ENCODE measurements at places on chromosomes 12 and 14.

DNA sequence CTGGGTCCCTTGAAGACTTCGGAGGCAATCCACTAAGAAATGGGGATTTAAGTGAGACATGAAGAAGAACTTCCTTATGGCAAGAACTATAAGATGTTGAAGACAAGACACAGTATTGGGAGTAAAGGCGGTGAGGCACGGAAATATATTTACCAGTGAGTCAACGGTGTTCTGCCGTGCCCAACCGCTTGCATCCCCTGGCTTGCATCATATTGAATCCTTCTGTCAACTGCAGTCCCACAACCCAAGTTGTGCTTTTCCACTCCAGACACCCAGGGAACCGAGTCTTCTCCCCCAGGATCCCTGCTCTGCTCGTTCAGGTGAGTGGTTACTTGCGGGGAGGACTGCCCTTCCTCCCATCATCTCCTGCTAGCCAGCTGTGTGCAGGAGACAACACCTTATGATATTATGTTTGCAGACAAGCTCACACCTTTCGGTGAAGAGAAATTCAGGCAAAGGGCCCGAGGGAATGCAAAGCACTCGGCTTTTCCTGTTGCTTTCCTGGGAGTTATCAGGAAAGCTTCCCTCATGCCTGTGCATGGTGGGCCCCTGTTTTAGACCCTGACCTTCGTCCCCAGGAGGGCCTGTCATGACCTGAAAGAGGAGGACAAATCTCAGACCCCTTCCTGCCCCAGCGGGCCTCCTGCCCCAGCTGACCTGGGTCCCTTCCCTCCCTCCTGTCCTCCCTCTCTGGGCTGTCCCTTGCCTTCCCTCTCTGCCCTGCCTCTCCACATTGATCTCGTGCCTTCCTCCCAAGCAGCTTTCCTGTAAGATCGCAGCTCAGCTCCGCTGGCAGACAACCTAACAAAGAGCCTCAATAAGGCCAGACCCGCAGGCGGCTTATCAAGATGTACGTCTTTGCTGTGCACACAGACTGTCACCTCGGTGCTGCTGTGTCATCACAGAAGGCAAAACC lies 4.3 kb upstream of the LRTM2 start:
- DNase-seq, result no peak

- no peak for DNase-seq
These were observed 196.0 kb downstream of the DACT1 start for GRCh38 chr14:58833634-58834378.

DNA sequence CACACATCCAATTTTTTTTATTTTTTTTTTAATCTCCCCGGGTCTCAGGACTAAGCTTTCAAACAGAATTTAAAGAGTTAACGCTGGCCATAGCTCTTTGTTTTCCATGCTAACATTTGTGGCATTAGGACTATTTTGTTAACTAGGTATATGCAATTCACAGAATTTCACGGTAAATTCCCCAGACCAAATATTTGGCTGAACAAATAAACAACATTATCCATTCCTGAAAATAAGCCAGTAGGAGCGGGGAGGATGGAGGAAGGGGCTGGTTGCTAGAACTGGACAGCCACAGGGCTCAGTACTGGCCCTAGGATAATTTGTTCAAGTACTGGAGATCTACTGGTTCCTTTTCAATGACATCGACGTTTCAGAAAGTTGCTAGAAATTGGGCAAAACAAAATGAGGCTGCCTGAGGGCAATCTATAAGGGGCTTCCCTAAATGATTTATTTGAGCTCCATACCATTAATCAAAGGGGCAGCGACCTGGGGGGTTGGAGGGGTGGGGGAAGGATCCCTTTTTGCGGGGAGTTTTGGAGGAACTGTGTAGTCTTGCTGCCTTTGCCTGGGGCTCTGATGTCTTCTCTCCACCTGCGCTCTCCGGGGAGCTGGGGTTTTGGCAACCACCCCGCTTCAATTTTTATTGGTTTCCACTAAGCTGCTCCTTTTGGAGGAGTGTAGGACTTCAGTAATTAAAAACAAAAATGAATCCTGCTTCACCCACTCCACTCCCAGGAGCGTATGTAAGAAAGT lies 9.0 kb downstream of the BMP4 start:
- no peak for DNase-seq

DNA sequence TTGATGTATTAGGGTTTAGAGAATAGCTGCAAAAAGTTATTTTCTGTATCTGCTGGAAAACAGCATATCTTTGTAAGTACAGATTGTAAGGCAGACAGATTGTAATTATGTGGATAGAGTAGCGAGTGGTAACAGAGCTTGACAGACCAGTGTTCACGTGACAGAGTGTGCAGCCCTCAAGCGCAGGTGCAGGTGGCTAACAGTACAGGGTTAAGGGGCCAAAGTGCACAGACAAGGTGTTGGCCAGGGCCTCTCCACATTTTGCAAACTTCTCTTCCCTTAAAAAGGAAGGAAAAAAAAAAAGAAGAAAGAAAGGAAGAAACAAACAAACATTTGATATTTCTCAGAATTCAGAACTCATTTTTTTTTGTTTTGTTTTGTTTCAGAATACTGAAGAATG lies 25.2 kb upstream of the KLHL42 start:
- DNase-seq, result no peak
